Head of caudate nucleus (tissue), 42 donors: ENCODE measurements at places on chromosomes 2 and 18.

- no peak for DNase-seq
Observed at GRCh38 chr2:27721335-27721734, 50.2 kb upstream of the MRPL33 start.

DNA sequence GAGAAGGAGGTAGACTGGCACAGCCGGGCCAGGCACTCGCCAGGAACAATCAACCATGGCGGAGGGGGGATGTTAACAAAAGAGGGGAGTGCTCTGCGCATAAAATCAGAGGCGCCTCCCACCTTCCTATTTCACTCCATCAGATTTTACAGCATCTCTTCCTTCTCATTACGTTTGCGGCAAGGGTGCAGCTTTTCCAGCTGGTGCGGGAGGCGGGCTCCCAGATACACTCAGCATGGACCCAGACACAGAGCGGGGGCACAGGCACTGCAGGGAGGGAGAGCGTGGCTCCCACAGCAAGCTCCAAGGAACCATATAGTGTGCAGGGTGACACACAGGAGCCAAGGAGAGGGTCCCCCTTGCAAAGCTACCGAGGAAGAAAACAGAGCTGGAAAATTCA, 176.3 kb downstream of the EIPR1 start:
- peak; percentile 77 for DNase-seq

GRCh38 chr18:22606563-22607283, 189.0 kb upstream of the CTAGE1 start:
- DNase-seq, result no peak

DNA sequence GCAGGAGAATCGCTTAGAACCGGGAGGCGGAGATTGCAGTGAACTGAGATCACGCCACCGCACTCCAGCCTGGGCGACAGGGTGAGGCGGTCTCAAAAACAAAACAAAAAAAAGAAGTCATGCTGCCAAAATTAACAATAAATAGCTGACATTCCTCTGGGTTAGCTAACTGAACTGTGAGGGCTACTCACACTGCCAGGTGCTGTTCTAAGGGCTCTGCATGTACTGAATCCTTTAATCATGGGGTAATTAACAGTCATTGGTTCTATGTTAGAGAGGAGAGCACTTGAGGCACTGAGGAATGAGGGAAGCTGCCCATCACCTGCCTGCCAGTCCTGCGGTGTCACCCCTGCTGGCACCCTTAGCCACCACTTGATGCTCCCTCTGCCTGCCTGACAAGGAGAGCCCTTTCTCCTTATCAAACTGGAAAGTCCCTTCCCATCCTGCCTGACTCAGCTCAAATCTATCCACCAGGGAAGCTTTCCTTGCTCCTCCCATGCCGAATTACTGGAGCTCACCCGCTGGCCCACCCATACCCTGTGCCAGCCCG, 73.0 kb upstream of the RIOK3 start:
- DNase-seq, result no peak

DNA sequence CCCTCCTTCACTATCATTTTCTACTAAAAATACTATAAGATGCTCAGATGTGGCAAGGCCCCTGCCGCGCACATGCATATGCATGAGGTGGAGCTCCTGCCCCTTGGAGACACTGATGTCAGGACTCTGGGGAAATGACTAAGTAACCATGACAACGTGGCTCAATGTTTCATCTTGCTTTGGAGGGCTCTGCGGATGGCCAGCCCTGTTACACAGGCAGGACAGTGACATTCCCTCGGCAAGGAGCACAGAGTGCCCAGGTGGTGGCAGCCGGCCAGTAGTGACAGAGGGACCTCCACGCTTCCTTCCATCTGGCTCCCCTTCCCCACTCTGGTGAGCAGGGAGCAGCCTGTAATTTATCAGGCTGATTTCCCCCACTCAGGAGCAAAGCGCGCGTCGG, 364.1 kb downstream of the SS18 start:
- no peak for DNase-seq
